ENCODE measurements at places on chromosomes 3 and 15. TPM values are rescaled to one million over a fixed set of nuclear protein-coding genes. Genes with fewer than 3 reads are reported as not detected.

ACKR2 gene
- total RNA-seq, result not detected

FANCD2OS gene
- not detected for total RNA-seq

C3orf22 gene
- total RNA-seq, result not detected

FRMD4B gene
- total RNA-seq, result 1.3 TPM

MYZAP gene
- 1.6 TPM for total RNA-seq

RETNLB gene
- total RNA-seq, result not detected

MEGF11 gene
- 0.48 TPM for total RNA-seq

GOLGA8A gene
- total RNA-seq, result 8.6 TPM

THAP10 gene
- total RNA-seq, result 4.8 TPM

ENTPD3 gene
- total RNA-seq, result not detected

CEP19 gene
- total RNA-seq, result 2.6 TPM

TLNRD1 gene
- 11.0 TPM for total RNA-seq

ACTRT3 gene
- 2.5 TPM for total RNA-seq

STAB1 gene
- not detected for total RNA-seq

SH2D7 gene
- not detected for total RNA-seq

GABRG3 gene
- 0.31 TPM for total RNA-seq

TRPC1 gene
- 8.1 TPM for total RNA-seq

TMEM158 gene
- 25.6 TPM for total RNA-seq

RASGRP1 gene
- total RNA-seq, result 0.40 TPM

Measured in A549 treated with RU486 at 1 μM for 4 hours (cell line).